ENCODE measurements at places on chromosomes 11 and 22. TPM values are rescaled to one million over a fixed set of nuclear protein-coding genes. Genes with fewer than 3 reads are reported as not detected.

Gene NR1H3
- 11.5 TPM for total RNA-seq

Gene OR52I1
- total RNA-seq = not detected

Gene SAC3D1
- 6.9 TPM for total RNA-seq

Gene PKDREJ
- total RNA-seq = under 0.01 TPM

Gene SLC43A3
- 8.8 TPM for total RNA-seq

Gene TEX54
- total RNA-seq = not detected

Gene CHADL
- 3.7 TPM for total RNA-seq

Gene ZNF215
- 3.5 TPM for total RNA-seq

All from diencephalon (tissue), 1 donor.